ENCODE measurements at places on chromosomes 1 and 21.

- DNase-seq: no peak
Measured at GRCh38 chr1:110565565-110565964, 40.6 kb downstream of the KCNA2 start.

- DNase-seq: no peak
Measured at GRCh38 chr21:22961258-22961657, 1963.0 kb downstream of the NCAM2 start.

GRCh38 chr1:66341446-66342089, 192.4 kb upstream of the SGIP1 start:
- no peak for DNase-seq

- DNase-seq: peak; percentile 57
Measured at GRCh38 chr1:219660666-219661463, 48.0 kb upstream of the ZC3H11B start.

GRCh38 chr1:2474933-2475371, 1.1 kb upstream of the PLCH2 start:
- no peak for DNase-seq

DNA sequence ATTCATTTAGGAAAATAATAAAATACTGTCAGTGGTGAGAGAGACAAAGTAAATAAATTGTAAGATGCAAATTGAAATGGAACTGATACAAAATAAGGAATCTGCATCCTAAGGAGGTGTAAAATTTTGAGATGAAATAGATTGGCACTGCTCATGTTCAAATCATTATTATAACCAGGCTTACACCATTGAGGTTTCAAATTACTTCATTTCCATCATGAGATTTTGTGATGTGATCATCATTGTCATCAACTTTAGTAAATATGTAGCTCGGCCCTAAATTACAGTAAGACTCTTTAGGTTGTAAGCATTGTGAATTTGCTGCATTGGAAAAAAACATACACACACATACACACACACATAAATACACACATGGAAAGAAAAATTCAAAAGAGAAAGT, 123.4 kb downstream of the SDCCAG8 start:
- no peak for DNase-seq

DNA sequence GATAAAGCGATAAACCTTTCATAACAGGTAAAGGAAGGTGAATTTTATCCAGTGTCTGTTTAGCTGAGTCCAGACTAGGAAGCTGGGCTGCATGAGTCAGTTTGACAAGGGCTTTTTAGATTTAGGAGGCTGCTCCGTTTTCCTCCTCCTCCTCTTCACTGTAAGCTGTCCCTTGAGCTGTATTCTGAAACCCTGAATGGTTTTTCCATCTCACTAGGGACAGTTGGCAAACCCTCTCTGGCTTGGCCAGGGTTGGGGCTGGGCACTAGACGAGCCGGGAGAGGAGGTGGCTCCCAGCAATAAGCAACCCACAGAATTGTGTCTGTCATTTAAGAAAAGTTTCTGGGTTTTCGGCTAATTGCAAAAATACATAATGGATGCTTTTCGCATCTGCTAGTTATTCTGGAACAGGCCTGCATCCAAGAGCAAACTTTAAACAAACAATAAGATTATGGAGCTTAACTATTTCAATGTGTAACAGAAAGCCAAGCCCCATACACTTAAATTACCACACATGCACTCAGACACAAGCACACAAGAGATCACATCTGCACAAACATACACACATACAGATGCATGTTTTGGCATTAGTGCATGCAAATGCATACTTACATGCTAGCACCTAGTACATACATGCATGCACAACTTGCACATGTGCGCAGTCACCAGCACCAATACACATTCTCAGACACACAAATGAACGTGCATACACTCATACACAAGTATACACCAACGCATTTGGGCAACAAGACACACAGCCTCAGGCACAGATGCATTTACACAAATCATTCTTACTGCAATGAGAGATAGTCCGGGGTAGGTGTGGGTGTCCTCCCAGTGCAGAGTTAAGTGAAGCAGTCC, 27.8 kb upstream of the FOXE3 start:
- no peak for DNase-seq

DNA sequence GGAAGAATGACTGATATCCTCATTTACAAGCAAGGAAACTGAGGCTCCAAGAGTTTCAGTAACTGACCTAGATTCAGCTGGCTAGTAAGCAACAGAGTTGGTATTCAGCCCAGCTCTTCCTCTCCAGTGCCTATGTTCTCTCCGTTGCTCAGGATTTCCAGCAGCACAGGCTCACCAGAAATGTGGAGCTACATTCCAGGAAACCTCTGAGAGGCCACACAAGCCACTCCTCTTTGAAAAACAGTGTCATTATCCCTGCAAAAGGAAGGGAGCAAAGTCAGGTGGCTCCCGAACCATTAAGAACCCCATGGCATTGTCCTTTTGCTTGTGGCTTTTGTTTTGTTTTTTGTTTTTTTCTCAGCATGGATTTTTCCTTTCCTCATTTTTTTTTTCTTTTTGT, 40.6 kb upstream of the DUSP10 start:
- no peak for DNase-seq

DNA sequence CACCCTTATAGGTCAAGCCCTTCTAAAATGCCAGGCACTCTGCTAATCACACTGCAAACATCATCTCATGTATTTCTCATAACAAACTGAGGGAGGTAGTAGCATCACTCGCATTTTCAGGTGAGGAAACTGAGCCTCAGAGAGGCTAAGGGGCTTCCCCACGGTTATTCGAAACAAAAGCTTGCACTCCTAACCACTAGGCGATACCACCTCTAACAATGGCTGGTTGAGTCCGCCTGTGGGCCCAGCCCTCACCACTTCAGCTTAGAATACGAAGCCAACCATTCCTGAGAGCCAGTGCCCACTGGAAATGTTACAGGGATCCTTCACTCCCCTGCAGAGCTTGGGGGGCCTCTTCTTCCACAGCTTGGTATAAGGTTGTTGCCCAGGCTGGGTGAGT, 65.3 kb upstream of the TENT5C start:
- DNase-seq: no peak

GRCh38 chr1:36523850-36524249, 41.1 kb upstream of the CSF3R start:
- DNase-seq: no peak

- no peak for DNase-seq
Measured at GRCh38 chr1:107992347-107992746, 27.4 kb upstream of the VAV3 start.

GRCh38 chr1:9835758-9836631, 12.2 kb upstream of the CLSTN1 start:
- no peak for DNase-seq
